Islet precursor cell (in vitro differentiated cells): ENCODE measurements at places on chromosomes 7 and 10.

GRCh38 chr7:86913709-86914108 lies 145.7 kb downstream of the ELAPOR2 start:
- DNase-seq: no peak

GRCh38 chr10:30383356-30383755 lies 34.3 kb upstream of the MTPAP start:
- no peak for DNase-seq

- DNase-seq: peak; percentile 14
These were observed 97.9 kb downstream of the NKX6-2 start for GRCh38 chr10:132687893-132688579.

GRCh38 chr7:36794689-36795088 lies 70.4 kb upstream of the AOAH start:
- DNase-seq: no peak

- no peak for DNase-seq
These were observed 1.0 kb upstream of the ZDHHC4 start for GRCh38 chr7:6576024-6576866.

- DNase-seq: no peak
These were observed 3.0 kb upstream of the PRSS37 start for GRCh38 chr7:141844256-141844655.
